ENCODE measurements at places on chromosomes 6 and 20.
A peak's percentile ranks its signal among the peaks of the same experiment; 100 is the strongest.

GRCh38 chr20:40009542-40009941 lies 679.5 kb downstream of the MAFB start:
- DNase-seq = no peak

DNA sequence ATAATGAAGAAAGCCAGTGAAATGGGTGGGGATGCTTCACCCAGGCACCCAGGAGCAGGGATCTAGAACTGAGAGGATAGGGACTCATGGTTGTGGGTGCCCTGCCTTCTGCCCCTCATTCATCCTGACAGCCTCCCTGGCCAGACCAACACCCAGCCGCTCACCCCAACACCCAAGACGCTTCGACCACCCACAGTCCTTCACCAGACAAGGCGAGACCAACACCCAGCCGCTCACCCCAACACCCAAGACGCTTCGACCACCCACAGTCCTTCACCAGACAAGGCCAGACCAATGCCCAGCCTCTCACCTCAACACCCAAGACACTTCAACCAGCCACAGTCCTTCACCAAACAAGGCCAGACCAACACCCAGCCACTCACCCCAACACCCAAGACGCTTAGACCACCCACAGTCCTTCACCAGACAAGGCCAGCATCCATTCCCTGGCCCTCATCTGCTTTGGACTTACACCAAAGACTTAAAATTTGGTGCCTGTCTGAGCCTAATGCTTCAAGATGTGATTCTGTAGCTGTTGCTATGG lies 131.5 kb downstream of the ANKRD60 start:
- DNase-seq = no peak

GRCh38 chr6:9834233-9834632 lies 580.6 kb downstream of the TFAP2A start:
- no peak for DNase-seq

- DNase-seq = no peak
Observed at GRCh38 chr6:8277769-8278168, 157.6 kb downstream of the SLC35B3 start.

DNA sequence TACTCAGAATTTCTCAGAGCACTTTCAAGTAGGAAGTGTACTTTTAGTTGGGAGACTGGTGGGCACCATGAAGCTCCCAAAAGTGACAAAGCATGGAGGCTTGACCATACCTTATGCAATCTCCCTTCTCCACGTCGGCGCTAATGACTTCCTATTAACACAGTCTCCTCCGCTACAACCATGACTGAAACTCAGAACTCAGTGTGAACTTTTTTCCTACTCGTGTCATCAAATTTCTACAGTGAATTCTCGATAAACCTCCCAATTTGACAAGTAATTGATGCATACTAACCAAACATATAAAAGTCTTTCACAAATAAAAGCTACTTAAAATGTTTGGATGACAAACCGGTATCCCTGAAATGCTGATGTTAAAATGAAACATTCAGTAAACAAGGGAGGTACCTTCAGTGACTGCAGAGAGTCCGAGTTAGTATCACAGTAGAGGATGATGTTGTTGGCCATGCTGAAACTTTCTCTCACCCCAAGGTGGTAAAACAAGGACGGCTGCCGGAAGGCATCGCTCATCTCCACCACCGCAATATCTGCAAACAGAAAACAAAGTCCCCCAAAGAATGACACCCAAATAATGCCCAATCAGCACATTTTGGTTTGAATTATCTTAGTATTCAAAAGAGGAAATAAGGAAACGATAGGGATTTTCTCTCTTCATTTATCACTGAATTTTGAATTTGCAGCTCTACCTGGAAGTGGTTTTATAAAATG lies 72.1 kb downstream of the MAP3K5 start:
- no peak for DNase-seq

- DNase-seq = peak; percentile 40
Observed at GRCh38 chr20:56925082-56925830, 296.1 kb downstream of the TFAP2C start.

DNA sequence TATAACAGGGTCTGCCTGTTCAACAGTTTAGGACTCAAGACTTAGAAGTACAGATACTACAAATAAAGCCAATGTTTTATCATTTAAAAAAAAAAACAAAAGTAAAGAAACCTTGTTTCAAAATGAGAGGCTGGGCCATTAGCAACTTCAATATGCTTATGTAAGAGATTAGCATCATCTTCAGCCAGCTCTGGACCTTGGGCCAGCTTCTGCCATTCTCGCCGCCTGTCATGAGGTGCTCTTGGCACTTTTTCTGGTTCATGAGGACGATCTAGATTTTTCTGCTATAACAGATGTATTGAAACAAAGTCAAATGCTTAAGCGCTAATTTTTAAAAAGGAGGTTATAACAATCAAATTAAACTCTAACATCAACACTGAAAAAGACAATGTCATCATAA lies 74.2 kb downstream of the WASF1 start:
- DNase-seq = no peak

GRCh38 chr6:28789553-28790083 lies 134.2 kb downstream of the TRIM27 start:
- peak; percentile 19 for DNase-seq

GRCh38 chr20:10728873-10729670 lies 55.3 kb upstream of the JAG1 start:
- no peak for DNase-seq

DNA sequence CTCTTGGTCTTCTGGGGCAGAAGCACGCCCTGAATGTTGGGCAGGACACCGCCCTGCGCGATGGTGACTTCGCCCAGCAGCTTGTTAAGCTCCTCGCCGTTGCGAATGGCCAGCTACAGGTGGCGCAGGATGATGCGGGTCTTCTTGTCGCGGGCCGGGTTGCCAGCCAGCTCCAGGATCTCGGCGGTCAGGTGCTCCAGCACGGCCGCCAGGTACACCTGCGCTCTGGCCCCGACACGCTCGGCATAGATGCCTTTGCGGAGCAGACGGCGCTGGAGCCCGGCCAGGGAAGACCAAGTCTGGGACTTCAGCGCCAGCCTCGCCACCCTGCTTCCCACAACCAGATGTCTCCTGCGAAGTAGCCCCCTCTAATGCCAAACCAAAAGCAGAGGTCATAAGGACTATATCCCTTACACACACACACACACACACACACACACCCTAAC lies 8.0 kb upstream of the SLC17A3 start:
- DNase-seq = no peak

- peak; percentile 40 for DNase-seq
Observed at GRCh38 chr20:11403711-11404110, 514.0 kb upstream of the BTBD3 start.

GRCh38 chr6:170281331-170282292 lies 9.3 kb downstream of the DLL1 start:
- no peak for DNase-seq

DNA sequence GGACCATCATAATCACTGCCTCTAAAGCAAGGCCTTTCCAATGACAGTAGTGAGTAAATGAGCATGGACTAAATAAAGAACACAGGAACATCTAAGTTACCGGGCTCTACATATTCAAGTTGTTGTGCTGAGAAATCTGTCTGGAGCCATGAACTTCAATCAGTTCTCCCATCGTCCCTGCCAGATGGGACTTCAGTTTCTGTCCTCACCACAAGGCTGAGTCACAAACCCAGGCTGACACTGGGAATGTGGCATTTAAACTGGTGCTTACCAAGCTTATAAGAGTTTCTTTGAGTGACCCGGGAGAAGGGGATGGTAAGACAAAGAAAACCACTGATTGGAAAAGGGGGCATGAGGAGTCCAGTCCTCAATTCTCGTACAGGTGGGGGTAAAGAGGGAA lies 497.0 kb downstream of the MAFB start:
- peak; percentile 45 for DNase-seq

DNA sequence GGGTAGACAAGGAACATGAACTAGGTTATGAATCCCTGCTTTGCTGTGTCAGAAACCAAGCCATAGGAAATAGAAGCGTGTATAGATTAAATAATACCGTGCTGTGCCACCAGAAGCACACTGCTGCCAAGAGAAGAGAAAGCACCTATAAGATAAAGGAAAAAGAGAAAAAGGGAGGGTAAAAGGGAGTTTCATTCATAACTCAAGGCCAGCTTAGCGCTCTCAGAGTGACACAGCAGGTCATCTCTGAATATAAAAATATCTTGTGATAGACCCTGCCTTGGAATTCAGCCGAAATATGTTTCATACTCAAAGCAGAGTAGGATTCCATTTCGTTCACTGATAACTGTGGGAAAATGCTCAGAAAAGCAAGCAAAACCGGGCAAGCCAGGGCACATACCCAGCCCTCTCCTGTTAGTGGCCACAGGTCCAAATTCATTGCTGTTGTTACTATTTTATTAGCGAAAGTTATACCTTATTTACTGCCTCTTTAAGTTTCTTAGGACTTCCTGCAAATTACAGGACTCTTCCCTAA lies 8.7 kb downstream of the JAG1 start:
- no peak for DNase-seq

GRCh38 chr6:152353440-152353839 lies 283.7 kb downstream of the SYNE1 start:
- no peak for DNase-seq

DNA sequence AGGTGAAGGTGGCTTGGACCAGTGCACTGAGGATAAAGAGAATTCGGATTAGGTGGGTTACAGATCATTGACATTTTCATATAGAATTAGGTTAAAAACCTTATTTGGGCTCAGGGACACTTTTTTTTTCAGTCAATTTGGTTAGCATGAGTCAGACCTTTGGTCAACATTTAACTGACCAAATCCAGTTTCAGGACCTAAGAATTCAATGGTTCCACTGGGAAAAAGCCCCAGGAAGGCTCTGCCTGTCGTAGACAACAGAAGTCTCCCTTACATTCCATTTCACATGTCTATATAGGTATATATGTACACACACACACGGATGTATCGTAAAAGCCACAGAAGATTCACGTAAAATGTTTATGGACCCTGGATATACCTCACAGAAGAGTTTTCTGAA lies 184.2 kb upstream of the RREB1 start:
- DNase-seq = no peak

DNA sequence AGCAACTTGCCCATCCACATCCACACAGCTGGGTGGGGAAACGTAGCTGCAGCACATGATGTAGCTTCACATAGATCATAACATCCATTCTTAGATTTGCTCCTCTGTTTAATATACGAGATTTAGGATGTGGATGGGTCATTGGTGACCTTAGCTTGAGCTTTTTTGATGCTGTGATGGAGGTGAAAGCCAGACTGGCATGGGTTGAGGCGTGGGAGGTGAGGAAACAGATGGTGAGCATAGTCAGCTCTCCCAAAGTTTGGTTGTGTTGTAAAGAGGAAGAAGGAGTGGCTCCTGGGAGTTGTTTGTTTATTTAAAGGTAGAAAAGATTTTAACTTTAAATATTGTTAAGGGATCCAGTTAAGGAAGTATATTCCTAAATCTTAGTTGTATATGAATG lies 5.3 kb downstream of the ARFGEF2 start:
- no peak for DNase-seq

DNA sequence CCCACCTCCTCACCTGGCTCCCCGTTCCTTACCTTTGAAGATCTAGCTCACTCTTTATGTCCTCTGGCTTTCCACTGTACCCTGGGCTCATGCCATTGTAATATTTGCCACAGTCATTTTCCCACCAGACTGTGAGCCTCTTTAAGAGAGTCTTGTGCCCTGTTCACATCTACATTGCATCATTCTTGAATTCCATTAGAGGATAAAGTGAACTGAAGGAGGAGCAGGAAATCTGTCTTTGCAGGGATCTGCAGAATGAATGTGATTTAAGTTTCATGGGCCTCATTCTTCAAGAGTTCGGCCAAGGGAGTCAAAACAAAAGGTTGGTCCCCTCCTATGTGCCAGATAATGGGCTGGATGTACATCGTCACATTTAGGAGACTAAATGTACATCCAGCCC lies 272.6 kb upstream of the CITED2 start:
- DNase-seq = no peak

GRCh38 chr20:59485576-59486454 lies 118.5 kb upstream of the PHACTR3 start:
- DNase-seq = no peak

- peak; percentile 81 for DNase-seq
Observed at GRCh38 chr20:4091490-4092479, 76.4 kb upstream of the RNF24 start.

DNA sequence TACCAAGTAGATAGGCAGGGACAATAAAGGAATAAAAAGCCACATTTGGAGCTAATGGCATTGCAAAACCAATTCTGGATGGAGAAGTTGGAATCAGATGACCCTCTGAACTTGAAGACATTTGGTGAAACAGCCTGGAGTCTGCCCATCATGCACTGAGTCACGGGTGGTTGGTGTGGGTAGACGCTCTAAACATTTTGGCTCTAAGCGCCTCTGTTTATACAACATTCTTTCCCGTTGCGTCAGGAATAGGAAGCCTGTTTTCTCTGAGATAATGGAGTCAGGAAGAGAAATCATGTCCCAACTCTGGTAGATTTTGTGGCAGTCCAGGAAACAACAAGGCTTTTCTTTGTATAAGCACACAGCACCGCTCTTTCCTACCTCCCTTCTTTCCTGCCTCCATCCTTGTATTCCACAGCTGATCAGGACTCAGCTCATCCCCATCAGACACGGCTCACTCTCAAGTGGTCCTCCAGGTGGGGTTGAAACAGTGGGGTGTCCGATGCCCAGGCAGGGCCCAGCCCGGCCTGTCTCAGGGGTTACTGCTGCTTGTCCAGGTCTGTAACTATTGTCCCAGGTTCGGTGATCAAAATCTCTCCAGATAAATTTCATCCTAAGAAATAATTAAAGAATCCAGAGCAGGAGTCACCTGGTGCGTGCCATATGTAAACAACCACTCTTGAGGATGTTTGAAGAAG lies 12.1 kb upstream of the RAMACL start:
- peak; percentile 88 for DNase-seq

DNA sequence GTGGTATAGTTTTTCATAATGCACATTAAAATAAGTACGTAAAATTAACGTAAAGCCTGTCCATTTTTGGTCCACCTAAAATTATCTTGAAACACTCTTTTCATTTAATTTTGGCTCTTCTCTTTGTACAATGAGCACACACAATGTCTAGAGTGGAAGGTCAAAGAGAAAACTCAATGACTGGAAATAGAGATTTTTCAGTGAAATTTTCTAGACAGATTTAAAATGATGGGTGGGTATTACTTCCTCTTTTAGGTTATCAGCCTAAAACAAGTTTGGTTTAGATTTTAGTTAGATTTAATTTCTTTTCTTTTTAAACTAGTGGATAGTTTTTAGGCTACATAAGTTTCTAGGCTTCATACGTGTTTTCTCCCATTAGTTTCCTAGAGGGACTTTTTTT lies 24.9 kb downstream of the DSE start:
- DNase-seq = no peak

- no peak for DNase-seq
Observed at GRCh38 chr6:89894169-89894568, at the start of gene GJA10. TSS of gene GJA10 (plus strand) at chr6:89894469. CDS start at chr6:89894469, 0 bp downstream.

DNA sequence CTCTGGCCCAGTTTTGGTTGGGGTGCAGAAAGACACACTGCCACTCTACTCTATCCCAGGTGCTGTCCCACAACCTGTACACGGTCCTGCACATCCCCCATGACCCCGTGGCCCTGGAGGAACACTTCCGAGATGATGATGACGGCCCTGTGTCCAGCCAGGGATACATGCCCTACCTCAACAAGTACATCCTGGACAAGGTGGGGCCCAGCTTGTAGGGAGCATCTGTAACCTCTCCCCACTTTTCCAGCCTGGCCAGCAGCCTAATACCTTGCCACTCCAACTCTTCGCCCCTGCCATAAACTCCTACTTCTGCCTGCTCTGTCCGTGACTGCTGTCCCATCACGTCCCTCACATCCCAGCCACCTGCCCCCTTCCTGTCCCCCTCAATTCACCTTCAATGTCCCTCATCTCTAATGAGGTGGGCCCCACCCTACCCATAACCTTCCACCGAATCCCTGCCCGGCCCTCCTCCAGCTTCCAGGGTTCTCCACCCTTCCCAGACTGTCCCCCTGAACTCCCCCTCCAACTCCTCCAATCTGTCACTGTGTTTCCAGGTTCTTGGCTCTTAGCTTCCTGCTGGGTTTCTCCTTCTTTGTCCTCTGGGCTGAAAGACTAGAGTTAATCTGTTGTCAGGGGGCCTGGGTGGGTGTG lies 12.1 kb downstream of the DEF6 start:
- no peak for DNase-seq
